AG09309 (cell line): ENCODE measurements at places on chromosomes 1 and 21.

DNA sequence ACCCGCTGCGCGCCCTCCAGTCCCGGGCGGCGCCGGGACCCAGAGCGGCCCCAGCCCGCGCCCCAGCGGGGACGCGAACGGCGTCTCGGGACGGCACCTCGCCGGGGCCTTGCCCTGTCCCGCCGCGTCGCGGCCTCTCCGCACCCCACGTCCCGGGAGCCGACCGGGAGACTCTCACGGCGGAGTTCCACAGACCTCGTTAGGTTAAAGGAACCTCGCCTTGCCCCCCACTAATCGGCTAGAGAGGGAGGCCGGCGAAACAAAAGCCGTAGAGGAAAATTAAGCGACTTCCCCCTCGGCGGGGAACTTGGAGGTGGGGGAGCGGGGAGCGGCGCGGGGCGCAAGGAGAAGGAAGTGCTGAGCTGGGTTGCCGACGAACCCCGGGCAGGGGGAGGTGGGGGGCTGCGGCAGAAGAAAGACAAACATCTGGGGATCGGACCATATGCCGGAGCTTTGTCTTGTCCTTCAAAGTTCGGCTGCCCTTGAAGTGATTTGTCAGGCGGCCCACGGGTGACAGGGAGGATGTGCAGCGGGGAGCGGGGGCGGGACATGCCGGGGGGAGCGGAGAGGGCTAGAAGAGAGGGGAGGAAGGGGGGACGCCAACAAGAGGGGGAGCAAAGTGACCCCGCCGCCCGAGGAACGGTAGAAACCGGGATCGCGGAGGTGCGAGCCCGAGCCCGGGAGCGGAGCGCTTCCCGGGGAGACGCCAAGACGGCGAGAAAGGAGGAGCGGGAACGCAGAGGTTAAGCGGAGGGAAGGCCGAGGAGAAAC is 120.0 kb upstream of the RRP15 start:
- DNase-seq, result no peak

GRCh38 chr1:1349256-1350012 is at the start of gene DVL1:
DVL1 (minus strand) TSS chr1:1349418; CDS start chr1:1349065, 353 bp downstream.
- no peak for DNase-seq

GRCh38 chr1:174913225-174913903 is 86.4 kb upstream of the CACYBP start:
- DNase-seq, result no peak

DNA sequence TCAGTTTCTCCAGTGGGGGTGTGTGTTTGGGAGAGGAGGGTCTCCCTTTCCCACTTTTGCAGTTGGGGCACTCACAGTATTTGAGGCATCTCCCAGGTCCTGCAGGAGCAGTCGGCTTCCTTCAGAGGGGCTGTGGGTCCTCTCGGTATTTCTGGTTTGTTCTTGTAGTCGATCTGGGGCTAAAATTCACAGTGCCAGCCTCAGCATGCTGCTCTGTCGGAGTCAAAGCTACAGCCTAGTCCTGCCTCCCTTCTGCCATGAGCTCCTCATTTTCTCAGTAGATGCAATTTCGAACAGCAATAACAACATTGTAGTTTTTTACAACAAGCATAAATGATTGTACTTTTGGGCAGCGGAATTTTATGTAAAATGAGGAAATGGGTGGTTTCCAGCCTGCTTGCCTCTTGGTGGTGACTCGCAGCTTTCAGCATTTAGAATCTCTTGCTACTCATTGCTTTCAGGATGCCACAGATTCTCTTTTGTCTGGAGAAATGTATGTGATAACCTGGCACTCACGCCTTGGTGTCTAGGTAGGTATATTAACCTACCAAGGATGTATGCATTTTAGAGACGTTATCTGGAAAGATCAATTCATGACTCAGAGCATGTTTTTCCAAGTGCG is 82.4 kb upstream of the C21orf91 start:
- no peak for DNase-seq

GRCh38 chr1:41659159-41659495 is 174.6 kb upstream of the EDN2 start:
- no peak for DNase-seq

DNA sequence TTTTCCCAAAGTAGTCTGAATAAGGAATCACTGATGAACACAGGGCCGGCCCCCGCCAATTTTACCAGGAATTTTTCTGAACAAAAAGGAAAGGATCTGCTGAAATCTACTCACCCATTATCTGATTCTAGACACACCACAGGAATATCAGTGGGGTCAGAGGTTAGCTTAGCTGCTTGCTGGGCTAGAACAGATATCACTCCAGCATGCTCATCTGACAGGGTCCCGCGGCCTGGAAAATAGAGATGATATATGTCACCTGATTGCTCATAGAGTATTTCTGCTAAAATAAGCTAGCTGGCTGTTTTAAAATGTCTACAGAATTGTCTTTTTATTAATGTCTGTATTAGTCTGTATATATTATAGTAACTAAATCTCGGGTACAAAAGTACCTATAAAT is 3.7 kb downstream of the LAMTOR5 start:
- DNase-seq, result no peak

DNA sequence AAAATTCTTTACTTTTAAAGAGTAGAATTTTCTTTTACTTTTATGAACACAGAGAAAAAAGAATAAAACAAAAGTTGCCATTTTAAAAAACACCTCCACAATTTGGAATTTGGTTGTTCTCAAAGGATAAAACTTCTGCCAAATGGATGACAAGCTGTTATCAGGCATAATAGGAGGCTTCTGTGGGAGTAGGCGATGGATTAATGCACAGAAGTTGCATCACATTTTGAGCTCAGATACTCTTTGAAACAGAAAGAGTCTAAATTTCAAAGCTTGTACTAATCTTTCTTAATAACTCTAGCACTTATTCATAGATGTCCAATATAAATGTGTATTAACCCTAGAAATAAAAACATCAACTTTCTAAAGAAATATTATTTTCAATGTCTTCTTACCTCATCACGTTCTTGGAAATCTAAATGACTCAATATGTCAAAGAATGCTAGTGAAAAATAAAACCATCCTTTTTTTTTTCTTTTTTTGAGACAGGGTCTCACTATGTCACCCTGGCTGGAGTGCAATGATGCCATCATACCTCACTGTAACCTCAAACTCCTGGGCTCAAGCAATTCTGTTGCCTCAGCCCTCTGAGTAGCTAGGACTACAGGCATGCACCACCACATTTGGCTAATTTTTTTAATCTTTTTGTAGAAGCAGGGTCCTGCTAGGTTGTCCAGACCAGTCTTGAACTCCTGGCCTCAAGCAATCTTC is 112.8 kb upstream of the USP25 start:
- DNase-seq, result no peak

DNA sequence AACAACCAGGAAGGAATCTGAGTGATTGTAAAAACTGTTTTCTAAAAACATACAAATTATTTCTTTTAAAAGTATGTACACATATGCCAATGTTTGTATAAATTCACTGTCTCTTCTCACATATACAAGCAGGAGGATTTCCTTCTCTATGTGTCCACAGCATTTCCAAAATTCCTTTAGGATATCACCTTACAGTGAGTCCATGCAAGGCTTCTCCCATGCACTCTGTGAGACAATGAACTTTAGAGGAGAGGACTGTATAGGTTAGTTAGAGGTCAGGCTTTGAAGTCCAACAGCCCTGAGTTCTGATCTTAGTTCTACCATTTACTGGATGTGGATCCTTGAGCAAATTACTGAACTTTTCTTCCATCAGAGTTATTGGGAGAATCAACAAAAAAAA is 34.1 kb upstream of the USH2A start:
- DNase-seq, result no peak

- no peak for DNase-seq
These were observed 83.2 kb downstream of the PLXNA2 start for GRCh38 chr1:208161005-208161404.

GRCh38 chr1:74324684-74325448 is 89.7 kb downstream of the TNNI3K start:
- no peak for DNase-seq

GRCh38 chr1:27133991-27134390 is 20.9 kb downstream of the SLC9A1 start:
- no peak for DNase-seq

DNA sequence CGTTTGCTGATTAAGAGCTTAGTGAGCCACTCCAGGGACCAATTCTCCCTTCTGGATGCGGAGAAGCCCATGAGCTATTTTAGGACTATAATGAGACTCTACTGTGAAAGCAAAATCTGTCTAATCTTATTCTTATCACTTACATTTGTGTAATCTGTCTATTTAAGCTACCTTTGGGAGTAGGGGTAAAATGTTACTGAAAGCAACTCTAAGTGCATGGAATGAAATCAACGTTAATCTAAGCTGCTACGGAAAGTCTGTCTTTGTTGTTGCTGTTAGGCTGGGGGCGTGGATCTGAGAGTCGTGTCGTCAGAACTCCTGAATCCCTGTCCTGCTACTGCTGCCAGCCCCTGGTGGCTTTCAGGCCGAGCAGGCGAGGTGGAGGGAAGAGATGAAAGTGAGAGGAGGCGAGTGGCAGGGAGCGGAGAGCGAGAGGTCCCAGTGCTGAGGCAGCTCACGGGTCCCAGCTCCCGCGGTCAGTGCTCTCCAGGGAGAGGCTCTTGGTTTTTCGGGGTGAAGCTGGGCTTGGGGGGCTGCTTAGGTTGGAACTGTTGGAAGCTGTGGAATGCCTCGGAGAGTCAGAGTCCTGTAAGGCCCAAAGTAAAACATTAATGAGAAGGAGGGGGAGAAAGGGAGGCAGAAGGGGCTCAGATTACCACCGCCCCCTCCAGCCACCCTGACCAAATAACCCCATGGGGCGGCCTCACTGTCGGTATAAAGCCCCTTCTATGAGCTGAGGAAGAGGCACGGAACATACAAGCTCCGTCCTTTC is 53.9 kb downstream of the COQ8A start:
- no peak for DNase-seq

- DNase-seq, result no peak
These were observed 20.7 kb downstream of the PPP1R15B start for GRCh38 chr1:204390751-204391466.

DNA sequence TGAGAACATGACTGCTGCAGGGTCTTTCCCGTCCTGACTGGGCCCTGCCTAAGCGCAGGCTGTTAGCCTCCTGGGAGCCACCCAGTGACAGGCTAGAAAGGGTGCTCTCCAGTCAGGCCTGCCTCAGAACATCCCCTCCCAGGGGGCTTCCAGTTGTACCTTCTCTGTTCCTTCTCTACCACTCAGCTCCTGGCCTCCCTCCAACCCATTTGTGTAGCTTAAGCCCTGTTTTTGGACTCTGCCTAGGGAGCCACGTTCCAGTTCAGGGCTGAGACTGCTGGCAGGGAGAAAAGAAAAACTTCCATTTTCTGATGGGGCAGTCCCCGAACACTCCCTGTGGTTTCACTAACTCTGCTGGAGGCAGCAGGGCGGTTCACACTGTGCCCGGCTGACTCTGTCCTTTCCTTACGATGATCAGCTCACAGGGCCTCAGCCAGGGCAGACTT is 15.3 kb upstream of the POU3F1 start:
- no peak for DNase-seq

DNA sequence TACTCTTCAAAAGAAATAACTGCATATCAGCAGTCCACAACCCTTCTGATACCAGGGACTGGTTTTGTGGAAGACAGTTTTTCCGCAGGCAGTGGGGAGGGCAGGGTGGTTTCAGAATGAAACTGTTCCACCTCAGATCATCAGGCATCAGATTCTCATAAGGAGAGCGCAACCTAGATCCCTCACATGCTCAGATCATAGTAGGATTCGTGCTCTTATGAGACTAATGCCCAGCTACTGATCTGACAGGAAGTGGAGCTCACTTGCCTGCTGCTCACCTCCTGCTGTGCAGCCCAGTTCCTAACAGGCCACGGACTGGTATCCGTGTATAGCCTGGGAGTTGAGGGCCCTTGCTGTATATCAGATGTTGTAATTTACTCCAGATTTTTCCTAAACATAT is 11.5 kb downstream of the RO60 start:
- no peak for DNase-seq

DNA sequence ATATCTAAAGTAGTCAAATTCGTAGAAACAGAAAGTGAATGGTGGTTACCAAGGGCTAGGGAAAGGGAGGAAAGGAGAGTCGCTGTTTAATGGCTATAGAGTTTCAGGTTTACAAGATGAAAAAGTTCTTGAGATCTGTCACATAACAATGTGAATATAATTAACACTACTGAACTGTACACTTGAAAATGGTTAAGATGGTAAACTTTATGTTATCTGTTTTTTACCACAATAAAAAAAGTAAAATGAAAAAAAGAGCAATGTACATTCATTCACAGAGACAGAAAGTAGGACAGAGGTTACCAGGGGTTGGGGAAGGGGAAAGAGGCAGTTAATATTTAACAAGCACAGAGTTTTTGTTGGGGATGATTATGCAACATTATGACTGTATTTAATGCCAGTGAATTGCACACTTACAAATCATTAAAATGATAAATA is 53.3 kb upstream of the SEC16B start:
- DNase-seq, result no peak

DNA sequence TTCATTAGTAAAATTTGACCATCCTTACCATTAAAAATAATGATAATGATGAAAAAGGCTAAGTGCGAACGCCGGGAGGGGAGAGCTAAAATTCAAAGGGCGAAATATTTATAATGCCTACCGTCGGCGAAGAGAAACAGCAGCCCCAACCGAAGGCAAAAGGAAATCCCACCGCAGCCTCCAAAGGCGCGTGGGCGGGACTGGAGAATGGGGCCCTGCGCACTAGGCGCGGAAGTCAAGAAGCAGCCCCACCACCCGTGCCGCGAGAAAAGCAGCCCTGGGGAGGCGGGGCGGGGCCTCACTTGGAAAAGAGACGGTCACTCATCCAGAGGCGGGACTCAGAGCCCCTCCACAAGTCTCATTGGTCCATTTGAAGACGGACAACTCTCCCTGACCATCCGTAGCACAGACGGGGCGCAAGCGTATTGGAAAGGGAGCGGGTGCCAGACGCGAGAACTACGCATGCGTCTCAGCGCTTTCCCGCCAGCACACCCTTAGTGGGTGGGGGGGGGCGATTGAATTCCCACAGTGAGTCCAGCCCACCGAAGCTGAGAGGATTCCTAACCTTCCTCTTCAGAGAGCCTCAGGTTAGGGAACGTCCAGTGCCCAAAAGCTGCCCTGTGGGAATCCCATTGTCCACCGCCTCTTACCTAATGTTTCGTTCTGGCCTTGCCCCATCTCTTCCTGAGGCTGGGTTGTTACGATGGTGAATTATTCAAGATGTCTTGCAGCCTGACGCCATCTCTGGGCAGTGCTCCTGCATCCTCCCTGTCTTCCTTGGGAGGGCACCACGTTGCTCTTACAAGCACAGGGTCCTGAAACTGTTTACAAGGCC is 19.0 kb downstream of the MTX1 start:
- peak; percentile 94 for DNase-seq

DNA sequence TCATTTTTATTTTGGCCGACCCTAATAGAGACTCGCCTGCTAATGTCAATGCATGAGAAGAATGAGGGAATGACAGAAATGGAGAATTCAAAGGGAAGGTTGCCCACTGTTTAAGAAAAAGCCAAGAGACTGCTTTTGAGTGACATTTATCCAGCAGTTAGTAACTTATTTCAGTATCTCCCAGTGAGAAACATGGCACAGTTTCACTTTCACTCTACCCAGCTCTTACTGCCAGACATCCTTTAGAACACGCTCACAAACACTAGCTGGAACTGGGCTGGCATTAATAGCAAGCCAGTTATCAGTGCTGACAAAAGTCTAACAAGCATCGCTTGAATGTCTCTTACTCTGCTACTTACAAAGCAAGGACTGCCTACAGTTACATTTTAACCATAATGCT is 8.5 kb downstream of the GGPS1 start:
- no peak for DNase-seq
